Fibroblast of mammary gland (primary cell): ENCODE measurements at places on chromosomes 1 and 21.

DNA sequence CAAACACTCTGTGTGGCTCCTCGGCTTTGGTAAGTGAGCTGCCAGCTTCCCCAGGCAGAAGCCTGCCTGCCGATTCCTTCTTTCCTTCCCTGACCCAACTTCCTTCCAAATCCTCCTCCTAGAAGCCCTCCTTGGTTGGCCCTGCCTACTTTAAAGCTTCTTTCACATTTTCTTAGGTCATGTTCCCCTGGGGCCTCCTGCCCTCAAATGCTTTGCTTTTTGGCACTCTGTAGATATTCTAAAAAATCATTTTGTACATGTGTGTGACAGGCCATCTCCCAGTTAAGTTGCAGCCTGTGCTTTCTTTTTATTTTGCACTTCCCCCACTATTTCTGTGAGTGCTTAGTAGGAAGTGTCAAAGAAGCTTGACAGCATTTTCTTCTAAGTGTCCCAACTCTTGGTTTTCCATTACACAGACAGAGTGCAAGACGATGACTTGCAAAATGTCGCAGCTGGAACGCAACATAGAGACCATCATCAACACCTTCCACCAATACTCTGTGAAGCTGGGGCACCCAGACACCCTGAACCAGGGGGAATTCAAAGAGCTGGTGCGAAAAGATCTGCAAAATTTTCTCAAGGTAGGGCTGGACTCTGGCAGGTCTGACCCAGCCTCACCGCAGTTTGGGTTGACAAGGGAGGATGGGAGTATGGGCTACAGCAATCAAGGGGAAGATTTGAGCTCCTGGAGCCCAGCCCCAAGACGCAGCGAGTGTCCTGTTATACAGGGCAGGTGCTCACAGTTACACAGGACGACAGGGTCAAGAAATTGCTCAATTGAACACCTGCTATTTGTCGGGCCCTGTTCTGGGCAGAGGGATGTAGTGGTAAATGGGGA is at the start of gene S100A9:
Gene S100A9, plus strand, starts transcription at position 2 of the 838 bp plus-strand sequence. Its CDS starts 430 bp downstream, at position 432.
- no peak for DNase-seq

GRCh38 chr1:73452522-73452921 is 745.5 kb downstream of the LRRIQ3 start:
- no peak for DNase-seq

GRCh38 chr1:165612062-165612461 is 19.0 kb upstream of the MGST3 start:
- no peak for DNase-seq

- DNase-seq = no peak
Measured at GRCh38 chr1:32337855-32338636, 2.0 kb upstream of the MARCKSL1 start.

DNA sequence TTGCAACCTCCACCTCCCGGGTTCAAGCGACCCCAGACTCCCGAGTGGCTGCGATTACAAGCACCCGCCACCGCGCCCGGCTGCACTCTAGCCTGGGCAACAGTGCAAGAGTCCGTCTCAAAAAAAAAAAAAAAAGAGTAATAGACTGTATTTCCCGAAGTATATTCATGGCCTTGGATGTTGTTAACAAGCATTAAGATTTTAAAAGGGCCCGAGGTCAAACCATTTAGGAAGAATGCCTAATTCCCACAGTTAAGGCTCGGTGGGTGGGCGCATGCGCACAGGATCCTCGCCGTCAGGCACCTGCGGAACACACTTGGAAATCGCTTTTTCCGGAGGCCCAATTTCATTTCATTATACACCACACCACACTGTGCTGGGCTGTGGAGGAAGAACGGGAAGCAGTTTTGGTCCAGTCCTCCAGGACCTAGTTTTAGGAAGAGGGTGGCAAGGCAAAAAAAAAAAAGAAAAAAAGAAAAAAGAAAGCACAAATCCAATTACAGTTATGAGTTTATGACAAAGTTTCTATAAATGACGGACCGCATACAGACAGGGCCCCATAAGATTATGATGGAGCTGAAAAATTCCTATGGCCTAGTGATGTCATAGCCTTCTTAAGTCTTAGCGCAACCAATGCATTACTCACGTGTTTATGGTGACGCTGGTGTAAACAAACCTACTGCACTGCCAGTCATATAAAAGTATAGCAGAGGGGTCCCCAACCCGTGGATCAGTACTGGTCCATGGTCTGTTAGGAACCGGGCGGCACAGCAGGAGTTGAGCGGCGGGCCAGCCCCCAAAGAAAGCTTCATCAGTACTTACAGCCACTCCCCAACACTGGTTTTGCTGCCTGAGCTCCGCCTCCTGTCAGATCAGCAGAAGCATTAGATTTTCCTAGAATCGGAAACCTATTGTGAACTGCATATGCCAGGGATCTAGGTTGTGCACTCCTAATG is 38.2 kb downstream of the H3-3A start:
- peak; percentile 57 for DNase-seq

DNA sequence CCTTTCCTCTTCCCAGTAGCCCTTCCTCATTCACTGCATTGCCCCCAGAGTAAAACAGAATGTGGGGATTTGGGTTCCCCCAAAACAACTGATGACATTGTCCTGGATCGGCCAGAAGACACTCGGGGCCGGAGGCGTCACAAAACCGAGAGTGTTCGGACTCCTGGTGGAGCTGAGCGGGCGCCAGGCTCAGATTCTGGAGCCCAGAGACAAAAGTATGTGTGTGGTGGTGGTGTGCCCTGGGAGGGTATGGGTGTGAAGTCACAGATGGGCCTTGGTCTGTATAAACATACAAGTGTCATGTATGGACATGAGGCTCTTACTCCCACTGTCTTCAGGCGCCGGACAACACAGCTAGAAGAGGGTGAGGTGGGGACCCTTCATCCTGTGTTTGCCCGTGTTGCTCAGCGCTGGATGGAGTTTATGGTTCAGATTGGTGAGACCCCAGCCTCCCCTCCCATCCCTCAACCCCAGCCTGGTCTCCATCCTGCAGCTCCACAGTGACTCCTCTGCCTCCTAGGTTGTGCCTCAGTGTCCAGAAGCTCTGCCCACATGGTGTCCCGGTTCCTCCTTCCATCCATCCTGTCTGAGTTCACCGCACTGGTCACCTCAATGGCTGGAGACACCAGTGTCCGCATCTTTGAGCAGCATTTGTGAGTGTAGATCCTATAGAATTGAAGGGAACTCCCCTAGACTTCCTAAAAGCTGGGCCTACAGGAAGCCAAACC is 12.4 kb downstream of the HYI start:
- no peak for DNase-seq

- DNase-seq = no peak
Measured at GRCh38 chr21:17519965-17520609, 7.2 kb downstream of the CXADR start.

DNA sequence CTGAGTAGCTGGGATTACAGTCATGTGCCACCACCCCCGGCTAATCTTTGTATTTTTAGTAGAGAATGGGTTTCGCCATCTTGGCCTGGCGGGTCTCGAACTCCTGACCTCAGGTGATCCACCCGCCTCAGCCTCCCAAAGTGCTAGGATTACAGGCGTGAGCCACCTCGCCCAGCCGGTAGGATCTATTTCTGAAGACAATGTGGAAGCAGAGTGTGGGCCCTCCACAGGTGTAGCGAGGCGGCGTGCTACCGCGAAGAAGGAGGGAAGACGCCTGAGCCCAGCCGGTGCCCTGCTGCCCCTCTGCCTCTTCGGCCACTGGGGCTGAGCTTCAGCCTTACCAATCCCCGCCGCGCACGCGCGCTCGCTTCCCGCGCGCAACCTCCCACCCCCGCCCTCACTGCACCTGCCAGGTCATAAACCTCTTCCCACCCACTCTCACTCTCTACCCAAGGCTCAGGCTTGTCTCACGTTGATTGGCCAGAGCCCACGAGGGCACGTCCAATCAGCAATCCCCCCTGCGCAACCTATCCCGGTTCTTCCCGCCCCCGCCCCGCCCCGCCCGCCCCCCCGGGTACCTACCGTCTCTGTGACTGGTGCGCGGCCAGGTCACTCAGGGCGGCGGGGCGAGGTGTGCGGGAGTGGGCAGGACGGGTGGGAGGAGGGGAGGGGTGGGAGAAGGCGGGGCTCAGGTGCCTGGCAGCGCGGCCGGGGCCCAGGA is 409 bp upstream of the HOOK1 start:
- DNase-seq = peak; percentile 6

- DNase-seq = no peak
Measured at GRCh38 chr1:96002969-96003964, 718.3 kb upstream of the PTBP2 start.

GRCh38 chr1:2044510-2045319 is 5.5 kb upstream of the PRKCZ start:
- peak; percentile 15 for DNase-seq

DNA sequence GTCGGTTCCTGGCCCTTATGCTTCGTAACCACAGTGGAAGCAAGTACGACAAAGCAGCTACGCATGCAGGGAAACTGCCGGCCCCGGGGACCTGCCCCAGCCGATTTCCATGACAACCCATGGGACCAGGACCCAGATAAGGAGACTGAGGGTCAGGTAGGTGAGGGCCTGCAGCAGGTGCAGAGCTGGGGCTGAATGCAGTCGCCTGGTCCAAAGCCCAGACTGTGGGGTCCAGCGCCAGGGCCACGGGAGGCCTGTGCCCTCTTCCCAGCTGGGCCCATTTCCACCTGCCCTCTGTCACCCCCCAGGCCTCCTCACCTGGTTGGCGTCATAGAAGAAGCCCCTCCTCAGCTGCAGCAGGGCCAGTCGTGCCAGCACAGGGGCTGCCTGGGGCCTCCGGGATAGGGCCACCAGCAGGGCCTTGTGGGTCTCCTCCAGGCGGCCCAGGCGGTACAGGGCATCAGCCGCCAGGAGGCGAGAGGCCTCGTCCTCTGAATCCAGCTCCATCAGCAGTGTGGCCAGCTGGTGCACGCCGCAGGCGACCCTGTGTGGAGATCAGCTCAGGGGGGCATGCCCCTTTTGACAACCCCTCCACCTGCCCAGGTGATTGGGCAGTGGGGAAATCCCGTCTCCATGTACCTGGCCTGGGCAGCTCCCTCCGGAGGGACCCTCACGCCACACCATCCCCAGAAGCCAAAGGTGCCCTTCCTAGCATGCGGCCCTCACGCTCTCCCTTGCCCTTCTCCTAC is 14.2 kb downstream of the TTC34 start:
- DNase-seq = no peak

DNA sequence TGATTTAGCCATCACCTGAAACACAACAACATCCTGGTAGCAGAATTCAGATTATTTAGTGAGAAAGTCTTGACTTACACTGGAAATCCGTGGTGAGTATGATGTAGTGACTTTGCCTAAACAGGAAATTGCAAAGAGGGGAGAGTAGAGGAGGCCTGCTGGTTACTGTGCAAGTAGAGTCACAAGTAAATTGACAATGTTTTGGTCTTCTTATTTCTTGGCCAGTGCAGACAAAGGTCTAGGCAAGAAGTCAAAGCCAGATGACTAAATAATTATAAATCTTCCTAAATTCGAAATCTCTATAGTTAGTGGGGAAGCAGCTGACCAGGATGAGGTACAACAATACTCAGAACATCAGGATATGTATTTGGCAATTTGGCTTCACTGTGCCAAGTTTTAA is 159.5 kb upstream of the KCTD3 start:
- peak; percentile 62 for DNase-seq

DNA sequence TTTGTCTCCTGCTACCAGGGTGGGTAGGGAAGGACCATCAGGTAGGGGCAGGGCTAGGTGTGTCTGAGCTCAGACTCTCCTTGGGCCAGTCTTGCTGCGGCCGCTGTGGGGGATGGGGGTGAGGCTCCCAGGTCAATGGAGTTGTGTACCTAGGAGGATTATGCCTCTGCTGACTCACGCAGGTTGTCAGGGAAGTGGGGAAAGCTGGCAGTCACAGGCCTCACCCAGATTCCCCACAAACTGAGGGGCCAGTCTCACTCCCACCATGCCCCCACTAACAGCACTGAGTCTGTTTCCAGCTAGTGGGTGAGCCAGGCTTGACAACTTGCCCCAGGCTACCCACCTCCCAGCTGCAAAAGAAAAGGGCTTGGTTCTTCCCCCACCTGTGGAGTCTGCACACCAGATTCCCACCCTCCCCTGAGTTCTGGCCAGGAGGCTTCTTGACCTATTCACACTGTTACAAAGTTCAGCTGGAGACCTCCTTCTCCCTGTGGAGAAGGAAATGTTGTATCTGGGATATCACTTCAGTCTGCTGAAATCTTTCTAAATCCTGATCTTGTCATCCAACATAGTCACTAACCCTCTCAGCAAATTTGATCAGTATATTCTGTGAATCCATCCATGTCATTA is 69.2 kb upstream of the GJA8 start:
- DNase-seq = no peak

DNA sequence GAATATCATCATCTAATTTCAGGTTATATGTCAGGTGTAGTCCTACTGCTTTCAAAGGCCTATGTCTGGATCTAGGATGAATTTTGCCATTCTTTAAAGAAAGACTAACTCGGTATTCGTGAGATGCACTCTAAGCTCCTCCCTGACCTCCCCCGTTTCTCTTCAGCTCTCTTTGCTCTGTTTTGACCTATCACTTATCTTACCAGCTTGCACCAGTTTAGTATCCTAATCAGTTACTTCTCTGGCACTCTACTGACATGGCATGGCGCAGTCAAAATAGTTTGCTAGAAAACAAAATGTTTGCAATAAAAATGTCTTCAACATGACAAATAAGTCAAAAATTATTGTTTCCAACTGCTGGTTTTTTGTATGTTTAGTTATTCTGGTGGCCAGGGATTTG is 8.4 kb upstream of the SLC16A1 start:
- DNase-seq = no peak

- DNase-seq = peak; percentile 16
Measured at GRCh38 chr1:15684468-15685291, 560 bp downstream of the PLEKHM2 start.

DNA sequence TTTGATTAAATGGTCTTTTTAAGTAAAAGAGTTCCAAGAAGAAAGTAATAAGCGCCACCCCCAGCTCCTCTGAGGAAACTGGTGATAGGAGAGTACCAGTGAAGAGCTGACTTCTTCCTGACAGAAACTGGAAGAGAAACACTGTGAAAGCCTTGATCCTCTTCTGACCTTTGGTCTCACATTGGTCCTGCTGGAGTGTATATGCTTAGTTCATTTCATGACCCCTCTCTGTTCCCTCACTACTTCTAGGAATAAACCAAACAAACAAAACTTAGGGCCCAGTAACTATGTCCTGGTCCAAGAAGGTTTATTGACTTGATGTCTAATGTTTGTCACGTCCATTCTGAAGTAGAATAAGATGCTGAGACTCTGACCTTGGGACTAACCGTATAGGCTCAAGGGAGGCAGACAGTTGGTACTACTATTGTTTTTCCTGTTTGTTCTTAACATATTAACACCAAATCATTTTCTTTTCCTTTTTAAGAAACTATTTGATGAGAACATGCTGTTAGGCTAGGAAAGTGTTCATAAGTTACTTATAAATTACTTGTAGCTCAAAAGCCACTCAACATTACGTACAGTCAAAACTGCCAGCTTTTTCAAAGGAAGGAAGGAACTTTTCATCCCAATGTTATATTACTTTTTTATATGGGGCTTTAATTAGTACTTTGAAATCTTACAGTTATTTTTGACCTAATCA is 57.9 kb downstream of the MIER1 start:
- no peak for DNase-seq
